Stimulated activated CD8-positive, alpha-beta memory T cell treated with anti-CD3 and anti-CD28 coated beads, Interleukin-15, amount 100 ng/mL, for 1 hour (primary cell): ENCODE measurements at places on chromosomes 1 and 21.

DNA sequence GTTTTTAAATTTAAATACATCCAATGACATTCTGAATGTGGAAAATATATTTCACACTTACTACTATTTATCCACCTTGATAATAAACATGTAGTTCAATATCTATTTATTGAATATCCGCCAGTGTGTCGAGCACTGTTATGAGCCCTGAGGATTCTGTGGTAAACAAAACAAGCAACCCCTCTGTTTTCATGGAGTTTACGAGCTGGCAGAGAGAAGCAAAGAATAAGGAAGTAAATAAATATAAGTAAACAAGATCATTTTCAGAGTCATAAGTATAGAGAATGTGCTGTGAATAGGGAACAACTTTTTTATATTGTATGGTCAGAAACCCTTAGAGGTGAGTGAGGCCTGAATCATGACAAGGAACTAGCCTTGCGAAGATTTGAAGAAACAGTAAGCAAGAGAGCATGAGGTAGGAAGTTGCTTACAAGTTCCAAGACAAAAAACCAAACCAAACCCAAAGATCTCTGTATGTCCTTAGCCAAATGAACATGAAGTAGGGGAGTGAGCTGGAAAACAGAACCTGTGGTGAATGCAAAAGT, 6.4 kb upstream of the SERBP1 start:
- no peak for DNase-seq

- no peak for DNase-seq
These were observed 45.4 kb upstream of the IGSF21 start for GRCh38 chr1:18062185-18062584.

DNA sequence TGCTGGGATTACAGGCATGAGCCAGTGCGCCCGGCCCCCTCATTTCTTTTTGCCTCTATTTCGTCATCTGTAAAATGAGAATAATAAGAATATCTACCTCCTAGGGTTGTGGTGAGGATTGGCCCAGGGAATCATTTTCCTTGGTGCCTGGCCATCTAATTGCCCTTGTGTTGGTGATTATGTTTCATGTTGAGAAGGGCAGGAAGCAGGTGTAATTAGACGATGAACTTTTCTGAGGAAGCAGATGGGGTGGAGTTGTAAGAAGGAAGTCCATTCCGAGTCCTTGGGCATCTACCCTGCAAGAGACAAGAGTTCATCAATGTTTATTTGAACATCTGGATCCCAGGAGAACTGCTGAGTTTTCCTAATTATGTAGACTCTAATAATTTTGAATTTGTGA, 38.7 kb upstream of the NEK2 start:
- DNase-seq: no peak

DNA sequence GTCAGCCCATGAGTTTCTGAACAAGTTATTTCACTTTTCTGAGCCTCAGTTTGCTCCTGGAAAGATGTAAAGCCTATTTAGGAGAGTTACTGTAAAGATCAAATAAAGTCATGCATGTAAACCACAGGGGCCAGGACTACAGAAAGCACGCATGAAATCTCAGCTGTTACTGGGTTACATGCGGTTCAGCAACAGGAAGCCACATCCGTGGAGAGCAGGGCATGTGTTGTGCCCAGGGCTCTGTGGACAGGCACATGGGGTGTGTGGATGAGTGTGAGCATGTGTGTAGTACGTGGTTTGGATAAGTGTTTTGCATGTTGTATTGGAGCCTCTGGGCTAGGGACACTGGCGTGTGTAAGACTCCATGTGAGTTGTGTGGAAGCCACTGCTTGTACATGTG, 2.2 kb upstream of the EPHA2 start:
- DNase-seq: no peak

GRCh38 chr21:45234965-45235364, 52.7 kb downstream of the POFUT2 start:
- no peak for DNase-seq

DNA sequence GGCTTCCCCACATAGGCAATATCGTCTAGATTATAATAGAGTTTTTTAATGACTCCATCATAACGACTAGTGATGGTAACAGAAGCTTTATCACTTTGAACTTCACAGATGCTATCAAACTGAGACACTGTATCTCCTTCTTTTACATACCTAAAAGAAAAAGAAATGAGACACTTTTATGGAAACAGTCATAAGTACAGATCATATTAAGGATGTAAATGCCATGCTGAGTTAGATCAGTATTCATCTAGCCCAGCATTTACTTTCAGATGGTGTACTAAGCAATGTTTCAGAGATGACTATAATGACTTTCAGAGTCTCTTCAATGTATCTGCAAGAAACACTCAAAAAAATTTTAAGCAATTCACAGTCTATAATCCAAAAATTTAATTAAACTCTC, 18.9 kb downstream of the DBT start:
- DNase-seq: no peak

DNA sequence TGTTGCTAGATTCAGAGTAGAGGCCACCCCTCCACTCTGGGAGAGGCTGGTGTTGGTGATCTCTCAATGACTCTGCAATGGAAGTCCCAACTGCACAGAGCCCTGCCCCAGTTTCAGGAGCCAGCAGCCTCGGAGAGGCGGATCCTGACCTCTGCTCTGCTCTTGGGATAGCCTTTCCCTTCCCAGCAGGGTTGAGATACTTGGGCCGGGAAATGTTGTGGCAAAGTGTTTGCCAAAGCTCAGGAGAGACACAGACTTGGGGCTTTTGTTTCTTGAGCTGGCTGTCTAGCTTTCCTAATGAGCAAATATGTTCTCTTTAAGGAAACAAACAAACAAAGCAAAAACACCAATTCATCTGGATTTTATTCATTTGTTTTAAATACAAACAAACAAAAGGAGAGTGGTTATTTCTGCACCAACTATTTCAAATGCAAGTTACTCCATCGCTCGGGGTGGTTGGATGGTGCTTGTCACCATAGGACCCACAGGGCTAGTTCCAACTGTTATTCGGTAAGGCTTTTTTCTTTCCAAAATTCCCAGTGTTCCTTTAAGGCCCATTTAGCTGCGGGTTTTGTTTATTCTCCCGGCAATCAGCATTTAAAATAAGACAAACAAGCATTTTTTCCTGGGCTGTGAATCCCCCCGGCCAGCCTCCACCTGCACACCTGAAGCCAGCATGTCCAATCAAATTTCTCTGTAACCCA, 193.9 kb upstream of the LMO4 start:
- DNase-seq: no peak

DNA sequence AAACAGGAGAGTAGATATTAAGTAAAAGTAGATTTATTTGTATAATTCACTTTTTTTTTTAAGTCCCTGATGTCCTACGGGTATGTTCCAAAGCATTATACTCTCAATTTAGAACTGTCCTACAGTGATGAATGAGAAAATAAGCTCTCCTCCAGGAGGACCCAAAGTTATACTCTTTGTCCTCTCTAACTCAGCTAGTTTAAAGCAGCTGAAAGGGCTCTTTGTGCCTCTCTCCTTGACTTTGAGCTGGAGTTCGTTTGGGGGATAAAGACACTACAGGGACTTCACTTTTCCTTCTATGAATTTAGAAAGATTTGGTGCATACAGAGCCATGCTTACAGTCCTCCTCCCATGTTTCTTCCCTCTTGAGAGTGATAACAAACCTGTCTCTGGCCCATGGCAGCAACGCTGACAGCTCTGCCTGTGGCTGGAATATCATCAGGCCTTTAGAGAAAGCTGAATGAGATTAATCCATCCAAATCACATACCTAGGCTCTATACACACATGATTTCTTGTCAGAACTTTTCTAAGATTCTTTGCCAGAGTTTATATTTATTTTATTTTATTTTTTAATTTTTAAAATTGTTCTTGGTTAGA, 134.3 kb downstream of the PIK3R3 start:
- no peak for DNase-seq

DNA sequence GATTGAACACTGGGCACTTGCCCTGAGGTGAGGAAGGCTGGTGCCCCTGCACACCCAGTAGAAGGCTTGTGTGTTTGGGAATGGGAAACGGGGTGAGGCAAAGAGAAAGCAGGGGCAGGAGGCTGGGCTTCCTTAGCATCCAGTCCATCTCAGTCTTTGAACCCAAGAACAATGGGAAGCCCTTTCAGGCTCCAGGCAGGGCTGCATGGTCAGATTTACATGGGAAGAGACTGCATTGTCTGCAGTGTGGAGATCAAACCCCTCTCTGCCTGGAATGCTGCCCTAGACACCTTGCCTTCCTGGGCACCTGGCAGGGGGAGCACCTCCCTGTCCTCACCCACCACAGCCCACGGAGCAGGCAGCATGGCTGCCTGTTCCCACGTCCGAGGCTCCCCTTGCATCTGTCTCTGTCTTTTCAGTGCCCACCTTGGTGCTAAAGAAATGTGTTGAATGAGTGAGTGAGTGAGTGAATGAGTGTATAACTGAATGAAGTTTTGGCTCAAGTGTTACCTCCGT, 268.5 kb downstream of the GRIK3 start:
- no peak for DNase-seq

GRCh38 chr1:168008595-168008994, 71.7 kb upstream of the MPC2 start:
- no peak for DNase-seq

DNA sequence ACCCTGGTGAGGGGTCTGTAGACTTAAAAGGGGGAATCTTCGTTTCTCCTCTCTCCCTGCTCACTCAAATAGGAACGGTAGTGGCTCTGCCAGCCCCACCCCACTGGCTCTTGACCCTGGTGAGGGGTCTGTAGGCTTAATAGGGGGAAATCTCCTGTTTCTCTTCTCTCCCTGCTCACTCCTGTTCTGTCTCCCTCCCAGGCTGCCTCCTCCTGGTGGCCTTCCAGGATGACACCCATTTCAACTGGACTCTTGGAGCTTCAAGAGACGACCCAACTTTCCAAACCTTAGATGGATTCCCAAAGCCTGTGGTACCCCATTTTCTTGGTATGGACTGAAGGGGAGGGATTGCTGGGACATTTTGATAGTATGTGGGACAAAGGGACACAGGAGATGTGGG, 1.4 kb upstream of the EPHB2 start:
- DNase-seq: no peak

DNA sequence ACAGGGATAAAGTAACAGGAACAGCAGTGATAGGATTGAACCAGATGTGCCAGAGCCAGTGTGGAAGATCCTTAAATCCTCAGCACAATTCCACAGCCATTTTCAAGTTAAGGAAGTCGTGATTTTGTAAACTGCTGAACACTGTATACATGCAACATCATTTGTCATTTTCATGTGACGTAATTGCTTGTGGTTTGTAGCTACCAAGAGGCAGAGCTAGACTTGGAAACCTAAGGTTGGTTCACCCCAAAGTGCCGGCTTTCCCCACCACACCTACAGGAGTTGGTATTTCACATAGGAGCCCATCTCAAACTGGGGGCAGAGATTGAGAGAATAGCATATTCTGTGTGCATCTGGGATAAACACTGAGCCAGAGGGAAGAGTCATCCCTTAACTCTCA, 113.9 kb downstream of the CAPN8 start:
- no peak for DNase-seq

DNA sequence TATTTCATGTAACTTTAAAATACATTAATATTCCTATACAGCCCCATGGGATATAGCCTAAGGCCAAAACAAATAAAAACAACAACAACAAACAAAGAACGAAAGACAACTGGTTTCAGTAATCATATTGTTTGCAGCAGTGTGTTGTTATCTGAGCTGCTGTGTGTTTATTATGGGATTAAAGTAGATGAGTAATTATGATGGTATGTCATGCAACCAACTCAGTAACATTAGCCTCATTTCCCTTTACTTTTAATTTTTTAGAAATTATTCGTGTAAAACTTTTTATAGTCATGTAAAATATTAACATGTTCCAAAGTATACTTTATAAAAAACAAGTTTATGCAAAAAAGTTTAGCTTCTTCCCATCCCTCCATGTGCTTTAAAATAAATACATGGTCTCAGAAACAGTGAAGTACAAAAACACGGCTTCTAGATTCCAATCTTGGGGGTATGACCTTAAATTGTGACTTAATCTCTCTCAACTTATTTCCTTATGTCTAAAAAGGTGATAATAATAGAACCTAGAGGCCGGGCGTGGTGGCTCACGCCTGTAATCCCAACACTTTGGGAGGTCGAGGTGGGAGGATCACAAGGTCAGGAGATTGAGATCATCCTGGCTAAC, 176.1 kb downstream of the SLC45A1 start:
- DNase-seq: no peak

DNA sequence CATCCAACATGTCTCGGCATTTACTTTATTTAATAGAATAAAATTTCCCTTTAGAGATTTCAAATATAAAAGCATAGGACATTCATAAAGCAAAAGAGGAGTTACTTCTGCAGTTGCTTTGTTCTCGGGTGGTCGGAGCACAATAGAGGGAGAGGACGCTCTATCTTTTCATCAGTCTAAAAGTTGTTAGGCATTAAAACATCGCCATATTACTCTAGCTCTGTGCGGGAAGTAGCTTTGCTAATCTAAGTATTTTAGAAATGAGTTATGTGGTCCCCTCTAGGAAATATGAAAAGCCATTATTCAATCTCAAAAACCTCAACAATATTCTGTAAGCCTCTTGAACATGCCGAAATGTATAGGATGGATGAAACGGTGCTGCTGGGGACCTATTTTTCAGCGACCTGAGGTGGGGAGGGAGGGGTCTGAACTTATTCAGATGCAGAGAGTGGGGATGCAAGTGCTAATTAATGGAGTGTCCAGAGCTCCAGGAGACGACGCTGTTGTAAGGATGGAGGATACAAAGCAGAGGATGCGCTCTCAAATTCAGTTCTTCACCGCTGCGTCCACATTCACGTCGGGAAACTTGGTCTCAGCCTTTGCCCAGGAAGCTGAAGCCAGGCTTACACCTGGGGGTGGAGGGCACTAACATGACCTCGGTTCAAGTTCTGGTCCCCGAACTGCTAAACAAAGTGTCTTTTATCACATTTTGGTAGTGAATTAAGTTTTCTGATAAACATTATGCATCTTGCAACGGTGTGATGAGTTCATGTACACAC, 6.3 kb downstream of the CDKN2C start:
- no peak for DNase-seq

DNA sequence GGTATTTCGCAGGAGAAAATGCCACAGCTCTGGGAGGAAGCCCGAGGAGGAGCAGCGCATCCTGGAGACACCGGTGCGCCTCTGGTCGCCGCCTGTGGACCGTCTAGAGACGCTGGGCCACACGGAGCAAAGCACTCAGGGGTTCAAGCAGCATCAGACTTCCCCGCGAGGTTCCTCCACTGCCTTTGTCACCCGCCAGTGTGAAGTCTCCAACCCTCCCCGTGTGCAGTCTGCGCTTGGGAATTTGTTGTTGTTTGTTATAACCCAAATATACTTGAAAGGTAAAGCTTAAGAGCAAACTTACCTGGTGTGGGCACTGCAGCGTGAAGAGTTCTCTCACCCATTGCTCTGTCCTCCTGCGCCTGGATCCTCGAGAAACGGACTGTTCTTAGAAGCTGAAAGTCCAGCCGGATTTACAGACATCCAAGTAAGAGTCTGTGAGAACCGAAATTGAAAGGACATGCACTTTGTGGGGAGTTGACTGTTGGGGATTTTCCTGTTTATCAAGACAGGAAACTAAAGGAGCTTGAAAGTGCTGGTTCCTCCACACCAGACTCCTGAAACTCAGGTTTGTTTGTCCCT, at the start of gene GBP4:
GBP4 (minus strand) TSS at position 452 of the 582 bp plus-strand sequence; CDS start at position 344, 108 bp downstream.
- DNase-seq: no peak
